ENCODE measurements at places on chromosomes 5 and 9.

DNA sequence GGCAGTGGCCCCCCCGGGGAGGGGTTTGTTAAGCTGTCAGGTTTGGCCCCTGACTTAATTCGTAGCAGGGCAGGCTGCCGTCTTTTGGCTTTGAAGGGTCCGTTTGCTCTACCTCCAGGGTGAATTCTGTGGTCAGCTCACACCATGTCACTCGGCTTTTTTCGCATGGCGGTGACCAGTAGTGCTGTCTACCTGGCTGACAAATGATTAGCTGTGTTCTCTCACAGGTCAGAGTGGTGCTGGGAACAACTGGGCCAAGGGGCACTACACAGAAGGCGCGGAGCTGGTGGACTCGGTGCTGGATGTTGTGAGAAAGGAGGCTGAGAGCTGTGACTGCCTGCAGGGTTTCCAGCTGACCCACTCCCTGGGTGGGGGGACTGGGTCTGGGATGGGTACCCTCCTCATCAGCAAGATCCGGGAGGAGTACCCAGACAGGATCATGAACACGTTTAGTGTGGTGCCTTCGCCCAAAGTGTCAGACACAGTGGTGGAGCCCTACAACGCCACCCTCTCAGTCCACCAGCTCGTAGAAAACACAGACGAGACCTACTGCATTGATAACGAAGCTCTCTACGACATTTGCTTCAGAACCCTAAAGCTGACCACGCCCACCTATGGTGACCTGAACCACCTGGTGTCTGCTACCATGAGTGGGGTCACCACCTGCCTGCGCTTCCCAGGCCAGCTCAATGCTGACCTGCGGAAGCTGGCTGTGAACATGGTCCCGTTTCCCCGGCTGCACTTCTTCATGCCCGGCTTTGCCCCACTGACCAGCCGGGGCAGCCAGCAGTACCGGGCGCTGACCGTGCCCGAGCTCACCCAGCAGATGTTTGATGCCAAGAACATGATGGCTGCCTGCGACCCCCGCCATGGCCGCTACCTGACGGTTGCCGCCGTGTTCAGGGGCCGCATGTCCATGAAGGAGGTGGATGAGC is 1.4 kb downstream of the TUBB4B start:
- no peak for DNase-seq

DNA sequence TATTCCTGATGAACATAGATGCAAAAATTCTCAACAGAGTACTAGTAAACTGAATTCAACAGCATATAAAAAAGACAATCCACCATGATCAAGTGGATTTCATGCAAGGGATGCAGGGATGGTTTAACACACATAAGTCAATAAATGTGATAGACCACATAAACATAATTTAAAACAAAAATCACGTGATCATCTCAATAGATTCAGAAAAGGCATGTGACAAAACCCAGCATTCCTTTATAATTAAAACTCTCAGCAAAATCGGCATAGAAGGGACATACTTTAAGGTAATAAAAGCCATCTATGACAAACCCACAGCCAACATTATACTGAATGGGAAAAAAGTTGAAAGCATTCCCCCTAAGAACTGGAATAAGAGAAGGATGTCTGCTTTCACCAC is 166.9 kb upstream of the TRIM32 start:
- DNase-seq = no peak

DNA sequence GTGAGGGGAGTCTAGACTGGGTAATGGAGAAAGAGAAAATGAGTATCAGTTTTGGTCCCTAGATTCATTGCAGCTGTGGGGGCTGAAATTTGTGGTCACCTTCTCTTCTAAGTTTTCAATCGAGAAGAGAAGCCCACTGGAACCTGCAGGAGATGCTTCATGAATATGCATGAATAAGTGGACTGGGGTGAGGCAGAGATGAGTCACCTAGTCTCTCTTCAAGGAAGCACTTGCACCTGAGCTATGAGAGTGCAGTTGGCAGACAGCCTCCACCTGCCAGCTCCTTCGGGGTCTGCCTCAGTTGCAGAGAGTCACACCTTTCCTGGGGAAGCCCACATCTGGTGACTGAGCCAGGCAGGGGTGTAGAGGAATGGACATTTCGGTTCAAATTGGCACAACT is 69.1 kb downstream of the ZNF366 start:
- DNase-seq = no peak

- DNase-seq = no peak
Measured at GRCh38 chr5:89695371-89695770, 714.2 kb downstream of the CETN3 start.

DNA sequence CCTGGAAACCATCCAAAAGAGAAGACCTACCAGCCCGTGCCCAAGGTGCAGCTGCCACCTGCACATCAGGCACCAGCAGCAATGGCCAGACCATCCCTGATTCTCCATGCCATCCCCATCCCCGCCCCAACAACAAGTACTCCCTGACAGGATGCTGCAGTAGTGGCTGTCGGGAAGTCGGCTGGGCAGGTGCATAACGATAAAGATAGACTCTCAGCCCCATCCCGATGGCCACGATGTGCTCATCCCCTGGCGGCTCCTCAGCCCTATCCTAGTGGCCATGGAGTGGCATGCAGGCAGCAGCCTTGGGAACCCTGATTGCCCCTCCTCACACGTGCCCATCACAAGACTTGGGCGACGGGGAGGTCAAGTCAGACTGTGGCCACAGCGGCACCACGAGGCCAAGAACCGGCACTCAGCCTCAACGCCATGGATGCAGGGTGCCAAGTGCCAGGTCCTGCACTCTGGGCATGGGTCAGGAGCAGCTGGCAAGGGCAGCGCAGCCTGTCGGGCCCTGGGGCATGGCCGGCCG is 368.8 kb upstream of the SPATA31A5 start:
- DNase-seq = no peak

GRCh38 chr5:67679184-67679841 is 482.7 kb upstream of the CD180 start:
- DNase-seq = no peak
